ENCODE measurements at places on chromosomes 12 and 14.

DNA sequence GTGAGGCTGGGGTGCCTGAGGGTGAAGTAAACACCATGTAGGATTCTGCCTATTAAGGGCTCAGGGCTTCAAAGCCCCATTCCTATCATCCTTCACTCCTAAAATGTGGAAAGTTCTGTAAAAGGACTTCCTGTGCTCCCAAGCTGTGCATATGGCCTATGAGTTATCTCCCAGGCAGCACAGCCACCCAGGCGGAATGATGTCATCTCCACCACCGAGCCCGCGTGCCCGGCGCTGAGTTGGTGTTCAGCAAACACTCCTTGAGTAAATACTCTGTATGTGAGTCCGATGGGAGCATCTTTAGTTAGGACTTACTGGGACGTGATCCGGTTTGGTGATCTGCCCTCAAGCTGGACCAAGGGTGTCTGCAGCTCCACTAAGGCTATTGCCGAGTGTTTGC lies 437.3 kb downstream of the MED13L start:
- DNase-seq, result no peak

GRCh38 chr12:89372584-89373370 lies 20.5 kb upstream of the DUSP6 start:
- no peak for DNase-seq

- no peak for DNase-seq
Observed at GRCh38 chr14:42140831-42141279, 534.2 kb downstream of the LRFN5 start.

DNA sequence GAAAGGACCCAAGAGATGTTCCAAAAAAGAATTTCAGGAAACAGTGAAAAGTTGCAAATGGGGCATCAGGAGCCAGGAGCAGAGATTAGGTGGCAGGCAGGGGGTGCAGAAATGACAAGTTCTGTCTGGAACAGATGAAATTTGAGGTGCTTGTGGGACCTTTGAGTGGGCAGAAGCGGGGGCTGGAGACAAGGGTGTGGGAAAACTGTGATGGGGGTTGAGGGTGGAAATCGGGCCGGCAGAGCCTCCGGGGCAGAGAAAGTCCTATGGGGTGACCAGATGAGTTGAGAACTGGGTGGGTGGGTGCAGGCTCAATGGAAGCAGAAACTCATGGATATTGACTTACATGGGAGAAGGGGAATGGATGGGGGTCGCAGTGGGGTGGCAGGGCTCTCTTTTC lies 1.6 kb upstream of the NR4A1 start:
- no peak for DNase-seq

DNA sequence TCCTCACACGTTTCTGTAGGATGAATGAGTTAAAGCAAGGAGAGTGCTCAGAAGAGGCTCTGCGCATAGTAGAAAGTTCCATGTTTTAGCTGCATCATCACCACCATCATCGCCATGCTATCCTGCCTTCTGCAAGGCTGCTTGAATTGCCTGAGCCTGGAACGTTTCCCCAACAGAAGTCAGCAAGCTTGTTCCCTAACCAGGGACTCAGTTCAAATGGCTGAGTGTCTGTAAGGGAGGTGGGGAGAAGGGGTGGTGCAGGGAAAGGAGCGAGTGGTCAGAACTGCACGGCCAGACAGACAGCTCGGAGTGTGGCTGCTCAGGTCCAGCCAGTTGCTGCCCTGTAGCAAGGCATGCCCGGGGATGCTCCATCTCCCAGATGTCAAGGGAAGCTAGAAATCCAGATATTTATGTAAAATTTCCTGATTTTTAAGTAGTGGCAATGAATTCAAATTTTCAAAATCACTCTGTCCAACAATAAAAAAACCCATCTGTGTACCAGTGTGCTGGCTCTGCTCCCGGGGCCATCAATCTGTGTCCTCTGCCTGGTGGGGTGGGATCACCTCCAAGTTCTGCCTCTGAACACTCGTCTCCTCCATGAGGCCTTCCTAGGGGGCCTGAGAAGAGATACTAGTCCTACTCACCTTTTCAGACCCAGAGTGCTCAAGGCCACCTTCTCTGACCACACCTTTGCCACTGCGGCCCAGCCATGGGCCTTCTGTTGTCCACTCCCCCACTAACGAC lies 162.7 kb downstream of the FOXN3 start:
- DNase-seq, result no peak

- no peak for DNase-seq
Observed at GRCh38 chr14:61570549-61571290, 124.6 kb upstream of the HIF1A start.

GRCh38 chr12:68958322-68958721 lies 25.4 kb upstream of the CPM start:
- no peak for DNase-seq

DNA sequence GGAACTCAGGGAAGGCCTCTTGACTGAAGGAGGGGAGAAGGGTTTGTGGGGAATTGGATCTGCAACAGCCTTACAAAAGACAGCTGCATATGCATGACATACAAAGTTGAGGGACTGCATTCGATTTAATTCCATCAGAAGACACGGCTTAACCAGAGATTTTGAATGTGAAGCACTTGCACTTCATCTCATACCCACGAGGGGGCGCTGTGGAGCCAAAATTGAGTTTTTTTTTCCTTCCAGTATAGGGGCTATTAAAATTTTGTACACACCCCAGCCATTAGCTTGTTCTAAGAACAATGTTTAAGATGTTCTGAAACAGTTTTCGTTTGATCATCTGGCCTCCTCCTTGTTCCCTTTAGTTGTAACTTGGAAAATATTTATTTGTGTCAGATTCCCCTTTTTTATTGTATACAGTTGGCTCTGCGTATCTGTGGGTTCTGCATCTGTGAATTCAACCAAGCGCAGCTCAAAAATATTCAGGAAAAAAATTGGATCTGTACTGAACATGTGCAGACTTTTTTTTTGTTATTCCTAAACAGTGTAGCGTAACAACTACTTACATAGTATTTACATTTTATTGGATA lies 1.6 kb downstream of the SUDS3 start:
- DNase-seq, result peak; percentile 83

GRCh38 chr12:132118876-132119275 lies 25.2 kb downstream of the DDX51 start:
- no peak for DNase-seq

- DNase-seq, result peak; percentile 40
Observed at GRCh38 chr12:94435511-94435927, 24.1 kb downstream of the CEP83 start.

DNA sequence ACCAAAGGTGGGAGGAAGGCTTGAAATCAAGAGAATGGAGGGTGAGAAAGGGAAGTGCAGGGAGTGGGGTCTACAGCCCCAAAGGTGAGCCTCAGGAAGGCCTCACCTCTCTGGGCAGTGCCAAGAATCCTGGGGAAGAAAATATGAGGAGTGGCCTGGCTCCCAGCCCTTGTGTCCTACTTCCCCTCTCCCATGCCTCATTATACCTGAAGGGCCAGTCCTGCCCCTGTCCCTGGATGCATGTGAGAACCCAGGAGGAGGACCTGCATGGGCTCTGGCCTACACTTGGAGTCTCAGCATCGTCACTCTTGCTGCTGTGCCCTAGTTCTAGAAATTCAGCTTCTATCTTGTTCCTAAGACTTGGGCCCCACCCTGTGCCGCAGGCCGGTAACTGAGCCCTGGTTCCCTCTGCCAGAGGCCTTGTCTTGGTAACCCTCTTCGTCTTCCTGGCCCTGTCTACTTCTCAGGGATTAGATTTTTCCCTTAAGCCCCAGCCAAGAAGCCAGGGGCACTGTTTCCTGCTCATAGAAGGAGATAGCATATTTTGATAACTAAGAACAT lies 10.9 kb upstream of the MYH7 start:
- no peak for DNase-seq

DNA sequence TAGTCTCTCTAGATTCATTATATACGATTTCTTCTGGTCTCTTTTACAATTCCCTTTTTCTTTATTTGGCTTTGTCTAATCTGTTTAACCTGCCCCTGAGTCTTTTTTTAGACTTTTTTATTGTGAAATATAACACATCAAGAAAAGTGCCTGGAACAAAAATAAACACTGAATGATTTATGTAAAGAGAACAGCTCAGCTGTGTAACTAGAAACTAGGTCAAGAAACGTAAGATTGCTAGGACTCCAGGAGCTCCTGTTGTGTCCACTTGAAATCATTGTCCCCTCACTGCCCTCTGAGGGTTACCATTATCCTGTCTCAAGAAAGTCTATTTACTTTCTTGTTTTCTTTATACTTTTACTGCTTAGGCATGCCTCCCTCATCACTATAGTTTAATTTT lies 23.1 kb downstream of the EXD2 start:
- no peak for DNase-seq

DNA sequence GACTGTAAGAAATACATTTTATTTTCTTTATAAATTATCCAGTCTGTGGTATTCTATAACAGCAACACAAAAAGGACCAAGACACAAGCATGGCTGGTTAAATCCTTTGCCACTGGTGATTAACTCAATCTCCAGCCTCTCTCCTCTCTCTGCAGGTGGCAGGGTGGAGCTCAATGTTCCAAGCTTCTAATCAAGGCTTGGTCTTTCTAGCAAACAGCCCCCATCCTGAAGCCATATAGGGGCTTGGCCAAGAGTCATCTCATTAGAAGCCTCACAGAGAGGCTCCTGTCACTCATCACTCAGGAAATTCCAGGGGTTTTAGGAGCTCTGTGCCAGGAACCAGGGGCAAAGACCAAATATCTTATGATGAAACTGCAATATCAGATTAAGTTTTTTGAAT lies 12.0 kb downstream of the C12orf75 start:
- no peak for DNase-seq

- no peak for DNase-seq
Observed at GRCh38 chr12:104514092-104514810, 57.5 kb downstream of the CHST11 start.

DNA sequence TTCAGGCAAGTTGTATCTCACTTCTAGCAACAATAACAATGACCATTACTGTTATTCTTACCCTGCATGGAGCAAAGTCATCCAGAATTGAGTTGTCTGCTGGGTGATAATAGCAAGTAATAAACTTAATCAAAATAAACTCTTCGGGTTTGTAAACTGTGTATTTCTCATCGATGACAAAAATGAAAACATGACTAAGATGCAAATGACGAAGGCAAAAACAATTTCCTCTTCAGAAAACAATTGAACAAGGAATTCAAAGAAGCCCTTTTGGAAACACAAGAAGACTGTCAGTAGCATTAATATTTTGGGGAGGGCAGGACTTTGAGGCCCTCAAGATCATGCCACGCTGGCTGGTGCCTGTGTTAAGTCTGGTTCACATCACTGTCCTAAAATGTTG lies 232.0 kb downstream of the BTG1 start:
- DNase-seq, result no peak

GRCh38 chr14:53174918-53175317 lies 21.8 kb upstream of the DDHD1 start:
- DNase-seq, result no peak

GRCh38 chr12:3207858-3208257 lies 130.7 kb downstream of the TSPAN9 start:
- DNase-seq, result no peak

- peak; percentile 28 for DNase-seq
Observed at GRCh38 chr12:69052613-69053408, 119.8 kb upstream of the CPM start.

DNA sequence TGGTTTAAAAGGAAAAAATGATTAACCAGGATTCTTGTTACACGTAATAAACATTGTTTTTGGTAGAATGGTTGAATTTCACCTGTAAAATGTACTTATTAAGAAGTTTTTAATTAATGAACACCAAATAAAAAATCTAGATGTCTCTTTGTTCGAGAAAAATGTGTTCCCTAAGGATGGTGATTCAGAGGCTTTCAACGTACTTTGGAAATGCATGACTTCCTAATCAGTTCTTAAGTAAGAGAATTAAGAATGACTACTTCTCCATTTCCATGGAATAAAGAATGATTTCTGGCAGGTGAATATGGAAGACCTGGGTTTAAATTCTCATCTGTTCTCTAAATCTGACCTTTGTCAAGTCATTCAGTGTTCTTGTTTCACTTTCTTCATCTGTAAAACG lies 428.6 kb downstream of the KCNH5 start:
- DNase-seq, result no peak

DNA sequence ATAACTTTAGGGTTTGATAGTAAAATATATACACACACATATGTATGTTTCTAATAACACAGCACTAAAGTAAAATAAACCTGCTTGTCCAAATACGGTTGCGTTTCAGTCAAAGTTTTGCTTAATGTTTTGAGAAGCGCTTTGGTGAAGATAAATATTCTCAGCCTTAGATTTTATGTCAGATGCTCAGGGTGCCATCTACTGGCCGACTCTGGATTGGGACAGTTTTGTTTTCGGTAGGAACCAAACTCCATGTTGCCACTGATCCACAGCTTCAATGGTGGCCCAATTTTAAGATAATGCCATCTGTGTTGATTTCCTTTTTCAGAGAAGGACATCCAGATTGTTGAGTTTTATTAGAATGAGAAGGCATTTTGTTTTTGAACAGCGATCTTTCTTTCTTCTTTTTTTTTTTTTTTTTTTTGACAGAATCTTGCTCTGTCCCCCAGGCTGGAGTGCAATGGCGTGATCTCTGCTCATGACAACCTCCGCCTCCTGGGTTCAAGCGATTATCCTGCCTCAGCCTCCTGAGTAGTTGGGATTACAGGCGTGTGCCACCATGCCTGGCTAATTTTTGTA lies 43.1 kb downstream of the LLPH start:
- peak; percentile 80 for DNase-seq

DNA sequence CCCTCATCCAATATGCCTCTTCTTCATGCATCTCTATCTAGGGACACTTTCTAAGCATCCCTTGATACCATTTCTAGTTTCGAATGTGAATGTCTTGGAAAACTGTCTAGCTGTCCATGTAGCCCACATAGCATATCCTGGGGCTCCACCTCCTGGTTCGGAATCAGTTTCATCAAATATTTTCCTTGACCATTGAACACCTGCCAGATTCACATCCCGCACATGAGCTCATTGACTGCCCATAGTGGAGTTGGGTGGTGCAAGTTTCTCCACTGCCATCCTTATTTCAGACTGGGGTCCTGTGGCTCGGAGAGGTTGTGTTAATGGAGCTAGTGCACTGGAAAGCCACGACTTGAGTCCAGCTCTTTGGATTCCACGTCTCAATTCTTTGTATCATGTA lies 58.6 kb upstream of the TMEM263 start:
- DNase-seq, result no peak

DNA sequence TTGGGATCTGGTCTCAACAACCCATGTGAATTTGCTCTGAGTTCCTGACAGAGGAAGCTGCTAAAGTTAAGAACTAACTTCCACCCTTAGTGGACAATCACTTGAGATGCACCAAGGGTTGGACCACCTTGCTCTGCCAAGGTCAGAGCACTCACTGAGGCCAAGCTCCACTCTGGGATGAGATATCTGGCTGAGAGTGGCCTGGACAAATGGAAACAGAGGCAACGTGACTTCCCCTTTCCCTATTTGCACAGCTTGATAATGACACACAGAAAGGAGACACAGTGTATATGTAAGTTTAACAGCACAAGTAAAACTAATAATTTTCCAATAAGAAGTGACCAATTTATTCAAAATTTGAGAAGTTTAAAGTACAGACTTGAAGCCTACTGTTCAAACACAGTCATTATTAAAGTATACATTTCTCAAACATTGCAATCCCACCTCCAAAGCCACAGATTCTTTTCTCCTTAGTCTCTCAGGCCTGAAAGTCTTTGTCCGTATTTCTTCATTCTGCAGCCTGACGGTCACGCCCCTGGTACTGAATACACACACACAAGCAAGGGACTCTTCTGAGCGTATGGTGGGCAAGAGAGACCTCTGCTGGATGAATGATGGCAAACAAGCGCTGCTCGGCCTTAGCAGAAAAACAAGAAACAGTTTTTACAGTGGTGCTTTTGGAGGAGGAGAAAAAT lies 28.6 kb downstream of the TMEM30B start:
- peak; percentile 91 for DNase-seq

- DNase-seq, result peak; percentile 72
Observed at GRCh38 chr12:48977290-48978281, 536 bp upstream of the WNT1 start.
